ENCODE measurements at places on chromosomes 5 and 9. TPM values are rescaled to one million over a fixed set of nuclear protein-coding genes. Genes with fewer than 3 reads are reported as not detected.

Gene IFNA21
- total RNA-seq = not detected

Gene PCDHGA8
- total RNA-seq = not detected

GRCh38 chr9:93133681-93134014 lies 403 bp downstream of the NINJ1 start:
- peak; percentile 70 for DNase-seq

GRCh38 chr9:38025166-38025565 lies 43.9 kb downstream of the SHB start:
- no peak for DNase-seq

Gene F2R
- 2.8 TPM for total RNA-seq

- no peak for DNase-seq
These were observed 76.4 kb downstream of the ABCA1 start for GRCh38 chr9:104851546-104851920.

Gene IL13
- 0.44 TPM for total RNA-seq

GRCh38 chr5:93305984-93306383 lies 275.0 kb downstream of the NR2F1-AS1 start:
- DNase-seq = no peak

DNA sequence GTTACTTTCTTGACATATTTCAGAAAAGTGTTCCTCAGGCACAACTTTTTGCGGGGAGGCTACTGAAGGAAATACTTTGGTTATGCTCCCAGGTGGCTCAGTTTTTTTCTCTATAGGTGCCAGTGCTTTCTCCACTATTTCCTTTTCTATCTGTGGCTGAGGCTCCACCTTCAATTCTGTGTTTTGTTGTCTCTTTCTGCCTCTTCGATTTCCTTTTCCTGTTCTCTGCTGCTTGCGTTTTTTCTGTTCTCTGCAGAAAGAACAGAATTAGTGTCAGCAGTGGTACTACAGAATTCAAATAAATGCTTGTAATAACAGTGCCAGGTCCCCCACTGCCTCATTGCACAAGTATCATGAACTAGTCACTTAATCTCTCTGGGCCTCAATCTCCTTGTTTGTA lies 7.0 kb downstream of the HEMGN start:
- DNase-seq = no peak

- no peak for DNase-seq
These were observed 43.6 kb downstream of the NR3C1 start for GRCh38 chr5:143359869-143360268.

- DNase-seq = peak; percentile 3
These were observed 125.6 kb downstream of the NXNL2 start for GRCh38 chr9:88660611-88661010.

GRCh38 chr5:127830157-127830556 lies 127.0 kb downstream of the CCDC192 start:
- DNase-seq = no peak

DNA sequence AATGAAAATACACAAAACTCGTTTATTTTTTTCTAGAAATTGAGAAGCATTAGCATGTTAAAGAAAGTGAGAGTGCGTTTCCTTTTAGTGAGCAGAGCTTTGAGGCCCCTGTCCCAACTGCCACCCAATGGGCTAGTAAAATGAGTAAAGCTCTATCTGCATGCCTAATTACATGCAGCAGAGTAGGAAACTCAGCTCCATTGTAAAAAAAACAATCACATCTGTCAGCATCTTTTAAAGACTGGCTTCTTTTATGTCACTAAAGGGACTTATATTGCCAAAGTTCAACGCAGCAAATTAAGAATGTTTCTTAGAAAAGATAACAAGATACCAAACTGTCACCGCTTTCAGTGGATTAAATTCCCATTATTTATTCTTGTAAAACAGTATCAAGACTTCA lies 154.0 kb downstream of the SNCAIP start:
- DNase-seq = no peak

DNA sequence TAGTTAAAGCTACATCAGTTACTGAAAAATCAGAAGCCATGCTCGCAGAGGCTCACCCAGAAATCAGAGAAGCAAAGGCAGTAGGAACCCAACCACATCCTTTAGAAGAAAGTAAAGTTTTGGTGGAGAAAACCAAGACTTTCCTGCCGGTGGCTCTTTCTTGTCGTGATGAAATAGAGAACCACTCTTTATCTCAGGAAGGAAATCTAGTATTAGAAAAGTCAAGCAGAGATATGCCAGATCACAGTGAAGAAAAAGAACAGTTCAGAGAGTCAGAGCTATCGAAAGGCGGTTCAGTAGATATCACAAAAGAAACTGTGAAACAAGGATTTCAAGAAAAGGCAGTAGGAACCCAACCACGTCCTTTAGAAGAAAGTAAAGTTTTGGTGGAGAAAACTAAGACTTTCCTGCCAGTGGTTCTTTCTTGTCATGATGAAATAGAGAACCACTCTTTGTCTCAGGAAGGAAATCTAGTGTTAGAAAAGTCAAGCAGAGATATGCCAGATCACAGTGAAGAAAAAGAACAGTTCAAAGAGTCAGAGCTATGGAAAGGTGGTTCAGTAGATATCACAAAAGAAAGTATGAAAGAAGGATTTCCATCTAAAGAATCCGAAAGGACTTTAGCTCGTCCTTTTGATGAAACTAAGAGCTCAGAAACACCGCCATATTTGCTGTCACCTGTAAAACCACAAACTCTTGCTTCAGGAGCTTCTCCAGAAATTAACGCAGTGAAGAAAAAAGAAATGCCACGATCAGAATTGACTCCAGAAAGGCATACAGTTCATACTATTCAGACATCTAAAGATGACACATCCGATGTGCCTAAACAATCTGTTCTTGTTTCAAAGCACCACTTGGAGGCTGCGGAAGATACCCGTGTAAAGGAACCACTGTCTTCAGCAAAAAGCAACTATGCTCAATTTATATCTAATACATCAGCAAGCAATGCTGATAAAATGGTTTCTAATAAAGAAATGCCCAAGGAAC lies 47.2 kb downstream of the CMYA5 start:
- no peak for DNase-seq

DNA sequence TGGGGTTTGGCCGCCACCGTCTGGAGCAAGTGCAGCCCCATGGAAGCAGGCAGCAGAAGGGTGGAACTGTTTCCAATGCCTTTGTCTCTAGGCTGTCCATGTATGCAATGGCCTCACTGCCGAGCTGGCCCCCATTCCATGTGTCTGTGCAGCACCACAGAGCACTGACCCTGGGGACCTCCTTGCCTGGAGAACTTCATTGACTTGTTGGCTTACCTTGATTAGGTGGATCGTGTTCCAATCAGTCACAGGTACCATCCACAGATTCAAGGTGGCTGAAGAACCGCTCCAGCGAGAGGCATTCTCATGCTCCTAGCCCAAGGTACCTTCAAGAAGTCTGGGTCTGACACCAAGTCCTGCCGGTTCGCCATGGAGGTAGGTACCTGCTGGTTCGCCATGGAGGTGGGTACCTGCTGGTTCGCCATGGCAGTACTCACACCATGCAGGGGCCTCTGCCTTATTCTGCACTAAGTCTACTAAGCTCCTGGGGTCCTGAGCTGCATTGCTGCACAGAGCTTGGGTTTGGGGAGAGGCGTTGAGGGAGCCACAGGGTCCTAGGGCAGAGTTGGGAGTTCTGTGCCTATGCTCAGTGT lies 358.3 kb upstream of the IRX1 start:
- DNase-seq = no peak

- no peak for DNase-seq
These were observed 79.5 kb downstream of the MVB12B start for GRCh38 chr9:126406075-126406667.

Gene IRX4
- not detected for total RNA-seq

Gene KLF4
- 0.50 TPM for total RNA-seq

DNA sequence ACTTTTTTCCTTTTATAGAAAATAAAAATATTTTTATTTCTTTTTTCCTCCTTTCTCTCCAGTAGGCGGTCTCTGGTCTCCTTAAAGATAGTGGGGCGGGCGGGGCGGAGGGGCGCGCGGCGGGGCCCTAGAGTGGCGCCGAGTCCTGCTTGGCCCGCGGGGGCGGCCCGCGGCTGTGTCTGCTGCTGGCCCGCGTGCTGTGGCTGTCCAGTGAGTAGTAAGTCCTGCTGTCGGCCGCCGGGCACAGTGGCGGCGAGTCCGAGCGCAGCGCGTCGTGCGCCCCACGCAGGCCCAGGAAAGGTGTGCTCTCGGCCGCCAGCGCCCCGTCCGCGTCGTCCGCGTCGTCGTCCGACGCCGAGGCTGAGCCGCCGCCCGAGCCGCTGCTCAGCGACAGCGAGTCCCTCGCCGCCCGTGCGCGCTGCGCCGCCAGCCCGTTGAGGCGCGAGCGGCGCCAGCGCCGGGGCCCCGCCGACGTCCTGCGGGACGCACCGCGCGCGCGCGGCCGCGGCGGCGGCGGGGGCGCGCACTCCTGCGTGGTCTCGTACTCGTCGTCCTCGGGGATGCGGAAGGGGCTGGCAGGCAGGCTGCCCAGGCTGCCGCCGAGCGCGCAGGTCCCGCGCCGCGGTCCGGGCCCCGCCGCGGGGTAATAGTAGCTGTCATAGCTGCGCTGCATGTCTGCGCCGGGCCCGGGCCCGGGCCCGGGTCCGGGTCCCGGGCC lies 52.3 kb downstream of the PSD2 start:
- peak; percentile 84 for DNase-seq

- DNase-seq = no peak
These were observed 169.3 kb downstream of the MACROH2A1 start for GRCh38 chr5:135229679-135230132.

GRCh38 chr5:172835290-172835993 lies 1.4 kb downstream of the ERGIC1 start:
- no peak for DNase-seq

DNA sequence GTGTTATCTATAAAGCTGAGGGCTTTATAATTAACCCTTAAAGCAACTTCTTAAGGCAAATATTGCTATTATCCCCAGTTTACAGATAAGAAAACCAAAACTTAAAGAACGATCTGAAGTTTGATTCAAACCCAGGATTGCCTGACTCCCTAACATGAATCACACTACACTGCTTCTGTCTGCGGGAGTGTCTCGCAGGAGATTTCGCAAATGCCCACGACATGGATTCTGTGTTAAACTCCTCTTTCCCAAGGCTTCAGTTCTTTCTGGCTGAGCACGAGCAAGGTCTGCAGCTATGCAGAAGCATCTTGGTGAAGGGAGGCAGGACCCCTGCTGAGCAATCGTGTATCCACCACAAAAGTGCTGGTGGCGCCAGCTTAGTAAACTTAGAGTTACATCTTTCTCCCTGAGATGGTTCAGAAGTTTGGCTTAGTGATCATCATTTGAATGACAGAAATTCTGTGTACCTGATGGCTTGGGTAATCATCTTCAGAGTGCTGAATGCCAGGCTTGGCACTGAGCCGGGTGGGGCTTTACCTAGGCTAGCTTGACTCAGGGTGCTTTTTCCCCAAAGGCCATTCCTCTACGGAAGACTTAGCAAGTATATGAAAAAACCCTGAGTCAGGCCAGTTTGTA lies 81.4 kb upstream of the PIK3R1 start:
- no peak for DNase-seq

Gene MGAT4B
- 67.9 TPM for total RNA-seq

DNA sequence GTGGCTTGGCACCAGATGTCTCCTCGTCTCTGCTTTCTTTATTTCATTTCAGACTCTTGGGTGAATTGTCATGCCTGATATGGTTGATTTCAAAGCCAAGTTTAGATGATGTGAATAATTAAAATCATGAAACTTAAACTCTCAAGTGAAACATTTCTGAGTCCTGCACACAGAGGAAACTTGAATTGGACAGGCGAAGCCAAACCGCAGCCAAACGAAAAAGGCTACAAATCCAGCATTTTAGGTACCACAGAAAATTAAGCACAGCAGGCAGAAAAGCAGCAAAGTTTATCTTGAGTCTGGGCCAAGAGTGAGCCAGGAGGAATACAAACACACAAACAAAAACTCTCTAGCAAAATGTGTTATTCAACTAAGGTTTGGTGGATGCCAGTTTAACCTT lies 659.8 kb upstream of the KLF4 start:
- DNase-seq = no peak

Gene FOXD4L3
- total RNA-seq = 0.14 TPM

Gene GPX3
- total RNA-seq = not detected

DNA sequence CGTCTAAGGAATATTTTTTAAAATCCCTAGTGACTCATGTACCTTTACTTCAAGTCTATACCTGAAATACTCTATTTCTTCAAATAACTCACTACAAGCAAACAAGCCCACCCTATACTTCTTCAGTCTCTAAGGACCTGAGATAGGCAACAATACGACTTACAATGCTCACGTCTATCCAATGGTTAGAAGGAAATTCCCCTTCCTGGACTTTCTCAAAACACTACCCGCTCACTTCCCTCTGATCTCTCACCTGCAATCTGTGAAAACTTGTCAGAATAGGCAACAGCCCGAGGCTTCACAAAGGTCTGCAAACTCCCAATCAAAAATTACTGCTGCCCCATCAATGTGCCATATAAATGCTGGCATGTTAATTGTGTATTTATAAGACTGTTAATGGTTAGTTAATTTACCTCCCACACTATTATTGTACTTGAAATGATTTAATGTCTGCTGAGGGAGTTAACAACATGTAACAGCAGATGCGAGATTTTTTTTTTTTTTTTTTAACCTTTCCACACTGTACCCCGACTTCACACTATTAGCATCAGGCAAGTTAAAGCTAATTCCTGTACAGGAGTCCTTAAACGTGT lies 27.3 kb downstream of the MAPKAP1 start:
- DNase-seq = no peak

- no peak for DNase-seq
These were observed 3.8 kb upstream of the ZDHHC12 start for GRCh38 chr9:128727640-128728248.

DNA sequence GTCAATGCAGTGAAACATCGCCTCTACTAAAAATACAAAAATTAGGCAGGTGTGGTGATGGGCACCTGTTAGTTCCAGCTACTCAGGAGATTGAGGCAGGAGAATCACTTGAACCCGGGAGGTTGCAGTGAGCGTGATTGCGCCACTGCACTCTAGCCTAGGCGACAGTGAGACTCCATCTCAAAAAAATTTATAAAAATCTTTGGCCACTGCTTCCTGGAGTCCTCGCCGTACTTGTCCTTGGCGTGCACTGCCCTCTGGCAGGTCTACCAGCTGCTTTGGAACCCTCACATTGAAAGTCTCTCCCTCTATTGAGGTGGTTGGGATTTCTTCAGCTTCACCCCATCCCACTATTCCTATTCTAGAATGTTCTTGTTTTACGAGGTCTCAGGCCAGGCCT lies 25.0 kb downstream of the DYNC2I2 start:
- no peak for DNase-seq

All from activated naive CD8-positive, alpha-beta T cell treated with anti-CD3 and anti-CD28 coated beads for 36 hours (primary cell).